ENCODE measurements at places on chromosomes 11 and 22.

DNA sequence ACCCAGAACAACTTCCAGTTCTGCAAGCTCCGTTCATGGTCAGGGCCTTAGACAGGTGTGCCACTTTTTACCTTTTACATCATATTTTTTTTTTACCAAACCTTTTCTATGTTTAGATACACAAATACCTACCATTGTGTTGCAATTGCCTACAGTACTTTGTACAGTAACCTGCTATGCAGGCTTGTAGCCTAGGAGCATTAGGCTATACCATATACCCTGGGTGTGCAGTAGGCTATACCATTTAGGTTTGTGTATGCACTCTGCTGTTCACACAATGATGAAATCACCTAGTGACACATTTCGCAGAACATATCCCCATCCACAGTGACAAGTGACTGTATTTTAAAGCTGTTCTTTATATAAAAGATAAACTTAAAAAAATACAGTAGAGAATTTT, 29.6 kb downstream of the APIP start:
- no peak for DNase-seq

DNA sequence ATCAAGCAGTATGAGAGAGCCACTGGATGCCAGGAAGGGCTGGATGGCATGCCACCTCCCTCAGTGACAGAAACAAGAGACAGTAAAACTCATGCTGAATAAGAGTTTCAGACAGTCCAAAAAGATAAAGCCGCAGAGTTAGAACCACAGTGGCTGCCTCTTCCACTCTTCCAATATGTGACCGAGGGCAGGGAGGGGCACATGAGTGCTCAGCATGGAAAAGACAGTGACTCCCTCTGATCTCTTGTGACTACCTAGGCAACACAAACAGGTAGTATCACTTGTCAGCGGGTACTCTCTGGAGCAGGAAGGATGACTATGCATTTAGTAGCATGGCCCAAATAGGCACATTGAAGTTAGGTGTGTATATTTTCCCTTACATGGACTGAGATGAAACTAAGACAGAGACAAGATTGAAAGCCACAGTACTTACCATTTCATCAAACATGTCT, 295.4 kb downstream of the CADM1 start:
- no peak for DNase-seq

GRCh38 chr11:38252620-38253019, 1654.6 kb upstream of the RAG2 start:
- DNase-seq, result no peak

- DNase-seq, result no peak
Observed at GRCh38 chr11:45930951-45931570, 8.6 kb downstream of the LARGE2 start.

GRCh38 chr22:44001521-44001920, 22.6 kb upstream of the PARVB start:
- DNase-seq, result no peak

GRCh38 chr11:129279326-129280026, 87.4 kb upstream of the ARHGAP32 start:
- DNase-seq, result no peak

DNA sequence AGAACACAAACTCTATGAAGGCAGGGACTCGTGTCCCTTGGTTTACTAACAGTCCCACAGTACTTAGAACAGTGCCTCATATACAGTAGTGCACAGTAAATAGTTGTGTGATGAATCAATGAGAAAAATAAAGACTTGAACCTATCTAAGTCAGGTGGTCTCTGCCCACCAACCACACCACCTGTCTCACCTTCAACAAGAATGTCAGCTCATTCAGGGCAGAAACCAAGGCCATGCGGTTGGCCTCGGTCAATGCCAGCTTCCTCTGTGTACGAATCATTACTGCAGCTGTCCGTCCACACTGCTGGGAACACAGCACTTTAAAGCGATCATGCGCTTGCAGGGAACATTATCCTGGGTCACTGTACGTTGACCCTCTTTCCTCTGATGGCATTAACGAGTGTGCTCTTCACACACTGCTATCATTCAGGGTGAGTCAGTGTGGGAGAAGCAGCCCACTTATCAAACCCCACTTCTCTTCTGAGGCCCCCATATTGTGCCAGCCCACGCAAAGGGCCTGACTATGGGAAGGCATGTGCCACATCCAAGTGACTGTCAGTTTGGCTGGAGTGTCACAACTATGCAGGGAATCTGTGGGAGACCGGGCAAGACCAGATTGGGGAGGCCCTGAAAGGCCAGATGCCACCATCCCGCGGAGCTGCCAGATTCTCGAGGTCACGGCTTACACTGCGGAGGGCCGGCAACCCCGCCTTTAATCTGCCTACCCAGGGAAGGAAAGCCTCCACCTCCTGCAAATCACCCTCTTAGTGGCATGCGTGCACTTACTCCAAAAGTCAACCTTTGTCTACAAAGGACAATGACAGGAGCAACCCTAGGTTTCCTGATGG, 36.1 kb downstream of the LARGE1 start:
- DNase-seq, result no peak

DNA sequence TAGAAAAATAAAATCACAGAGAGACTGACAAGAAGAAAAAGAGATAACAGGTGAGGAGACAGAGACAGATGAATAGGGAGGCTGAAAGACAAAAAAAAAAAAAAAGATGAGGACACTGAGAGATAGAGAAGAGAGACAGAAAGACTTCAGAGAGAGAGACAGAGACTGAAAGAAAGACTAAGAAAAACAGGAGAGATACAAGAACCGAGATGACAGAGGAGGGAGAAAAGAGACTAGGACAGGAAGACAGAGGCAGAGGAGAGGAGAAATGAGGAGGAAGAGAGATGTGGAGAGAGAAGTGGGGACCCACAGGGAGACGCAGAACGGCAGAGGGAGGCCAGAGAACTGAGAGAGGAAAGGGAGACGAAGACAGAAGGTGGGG, 771 bp downstream of the GPR83 start:
- DNase-seq, result no peak

DNA sequence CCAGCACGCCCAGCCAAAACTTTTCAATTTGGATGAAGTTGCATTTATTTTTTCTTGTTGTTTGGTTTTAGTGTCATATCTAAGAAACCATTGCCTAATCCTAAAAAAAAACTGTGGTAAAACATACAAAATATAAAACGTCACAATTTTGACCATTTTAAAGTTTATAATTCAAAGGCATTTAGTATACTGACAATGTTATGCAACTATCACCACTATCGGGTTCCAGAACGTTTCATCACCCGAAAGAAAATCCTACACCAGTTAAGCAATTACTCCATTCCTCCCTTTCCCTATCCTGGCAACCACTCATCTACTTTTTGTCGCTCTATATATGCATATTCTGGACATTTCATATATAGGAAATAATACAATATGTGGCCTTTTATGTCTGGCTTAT, 30.5 kb upstream of the PHOX2A start:
- no peak for DNase-seq

DNA sequence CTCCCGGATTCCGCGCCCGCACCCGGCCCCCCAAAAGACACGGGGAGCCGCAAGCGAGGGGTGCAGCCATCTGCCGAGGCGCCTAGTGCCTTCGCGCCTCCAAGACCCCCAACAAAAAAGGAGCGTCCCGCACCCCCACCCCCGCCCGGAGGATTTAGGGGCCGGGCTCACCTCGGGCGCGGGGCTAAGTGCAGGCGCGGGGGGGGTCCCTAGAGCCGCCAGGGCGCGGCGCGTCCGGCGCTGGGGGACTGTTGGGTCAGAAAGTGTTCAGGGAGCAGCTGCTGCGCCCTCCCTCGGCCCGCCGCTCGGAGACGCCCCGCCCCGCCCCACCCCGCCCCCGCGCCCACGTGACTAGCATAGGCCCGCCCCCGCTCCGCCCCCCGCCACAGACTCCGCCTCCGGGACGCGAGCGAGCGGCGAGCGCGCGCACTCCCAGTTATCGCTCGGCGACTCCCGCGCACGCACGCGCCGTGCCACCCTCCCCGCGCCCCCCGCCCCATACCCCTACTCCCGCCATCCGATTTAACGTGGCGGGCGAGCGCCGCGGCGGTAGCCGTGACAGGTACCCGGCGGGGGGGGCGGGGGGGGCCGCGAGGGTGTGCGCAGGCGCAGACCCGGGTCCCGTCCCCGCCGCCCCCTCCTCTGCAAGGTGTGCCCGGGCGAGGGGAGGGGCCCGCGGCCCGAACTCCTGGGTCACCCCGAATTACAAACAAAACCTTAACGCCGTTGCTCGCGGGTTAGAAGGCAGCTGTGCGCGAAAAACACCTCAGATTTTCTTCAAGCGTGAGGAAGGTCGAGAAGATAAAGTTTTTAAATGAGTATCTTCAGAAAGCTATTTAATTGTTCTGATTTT, 56.2 kb downstream of the KCNJ4 start:
- DNase-seq, result peak; percentile 71

- no peak for DNase-seq
Observed at GRCh38 chr22:38953091-38953490, 4.3 kb upstream of the APOBEC3A start.

- DNase-seq, result no peak
Observed at GRCh38 chr22:26576026-26576680, 13.8 kb downstream of the TPST2 start.

All from CMK (cell line).